Karpas-422 (cell line): ENCODE measurements at places on chromosomes 3 and 15.

- H3K36me3 ChIP-seq: no peaks in the 10 kb centered on the region
- H3K4me3 ChIP-seq: no peak overlapping the region
- no peak overlapping the region for H3K27ac ChIP-seq
- no peaks in the 10 kb centered on the region for H3K27me3 ChIP-seq
- no peak for DNase-seq
These were observed 38.2 kb upstream of the UBE2E1 start for GRCh38 chr3:23767546-23767945.

DNA sequence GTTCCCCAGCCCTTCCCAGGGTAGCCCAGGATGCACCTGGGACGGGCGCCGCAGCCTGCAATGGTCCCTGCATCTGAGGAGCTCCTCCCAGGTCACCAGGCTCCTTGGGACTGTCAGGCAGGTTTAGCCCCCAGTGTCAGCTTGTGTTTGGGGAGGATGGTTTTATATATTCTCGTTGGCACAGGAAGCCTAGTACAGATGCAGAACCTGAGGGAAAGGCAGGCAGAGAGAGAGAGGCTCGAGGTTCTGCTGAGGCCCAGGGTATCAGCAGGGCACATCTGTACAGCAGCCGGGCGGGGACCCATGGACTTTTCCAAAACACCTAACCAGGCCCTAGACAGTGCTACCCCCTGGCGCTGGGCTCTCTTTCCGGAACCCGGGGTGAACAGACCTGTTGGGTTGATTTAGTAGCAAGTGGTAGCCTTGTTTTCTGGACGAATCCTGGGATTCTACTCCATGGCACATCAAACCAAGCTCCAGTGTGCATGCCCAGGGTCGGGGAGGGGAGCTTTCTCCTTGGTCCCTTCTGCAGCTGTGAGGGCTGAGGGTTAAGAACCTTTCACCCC, 8.6 kb downstream of the PAK6 start:
- no peak for DNase-seq
- no peaks in the 10 kb centered on the region for H3K27me3 ChIP-seq
- H3K4me1 ChIP-seq: no peaks in the 10 kb centered on the region

- no peak overlapping the region for H3K4me3 ChIP-seq
- no peaks in the 10 kb centered on the region for H3K27me3 ChIP-seq
- no peak overlapping the region for H3K27ac ChIP-seq
These were observed 894.3 kb downstream of the OTOL1 start for GRCh38 chr3:162390891-162391290.

DNA sequence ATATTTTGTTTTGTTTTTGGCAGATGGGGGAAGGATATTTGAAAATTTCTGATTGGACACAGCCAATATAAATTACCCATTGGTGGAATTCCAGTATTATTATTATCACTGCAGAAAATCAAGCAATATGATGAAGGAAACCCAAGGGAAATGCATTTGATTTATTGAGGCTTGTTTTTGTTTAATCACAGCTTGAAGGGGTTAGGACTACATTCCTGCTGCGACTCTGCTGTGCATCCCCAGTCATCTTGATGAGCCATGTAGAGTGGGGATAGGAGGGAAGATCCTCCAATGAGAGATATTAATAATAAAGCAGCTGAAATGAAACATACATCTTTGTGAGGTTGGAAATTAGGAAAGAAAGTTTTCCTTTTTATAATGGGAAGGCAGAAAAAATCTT, 208.6 kb downstream of the GAP43 start:
- H3K36me3 ChIP-seq: no peaks in the 10 kb centered on the region
- H3K27ac ChIP-seq: no peak overlapping the region

DNA sequence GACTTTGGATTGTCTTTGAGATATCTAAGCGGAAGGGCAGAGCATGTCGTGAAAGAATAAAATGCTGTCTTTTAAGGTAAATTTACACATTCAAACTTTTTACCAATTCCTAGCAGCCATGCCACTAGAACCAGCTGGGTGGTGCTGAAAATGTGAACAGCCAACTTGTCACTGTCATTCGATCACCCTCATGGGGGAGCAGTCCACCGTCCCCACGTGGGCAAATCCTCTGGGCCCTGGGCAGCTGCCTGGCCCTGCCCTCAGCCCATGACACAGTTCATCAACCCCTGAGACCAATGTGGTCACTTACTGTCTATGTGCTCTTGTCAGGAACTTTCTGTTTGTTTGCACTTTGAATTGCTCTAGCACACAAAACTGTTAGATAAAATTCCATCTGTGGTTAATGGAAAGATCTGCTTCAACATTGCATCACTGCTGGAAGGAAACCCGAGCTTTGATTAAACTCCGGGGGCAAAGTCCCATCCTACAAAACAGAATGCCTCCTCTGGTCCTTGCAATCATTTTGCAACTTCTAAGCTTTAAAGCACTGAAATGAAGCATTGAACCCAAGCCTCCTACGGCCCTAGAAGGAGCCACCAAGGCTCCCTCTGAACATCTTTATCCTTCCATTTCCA, 50.1 kb downstream of the PCSK6 start:
- no peak overlapping the region for H3K27ac ChIP-seq
- no peak overlapping the region for H3K4me3 ChIP-seq
- no peak for DNase-seq
- H3K4me1 ChIP-seq: no peaks in the 10 kb centered on the region
- no peaks in the 10 kb centered on the region for H3K27me3 ChIP-seq

- DNase-seq: peak; percentile 82
- no peaks in the 10 kb centered on the region for H3K27me3 ChIP-seq
- no peaks in the 10 kb centered on the region for H3K36me3 ChIP-seq
- no peak overlapping the region for H3K27ac ChIP-seq
- no peak overlapping the region for H3K4me3 ChIP-seq
- H3K4me1 ChIP-seq: no peaks in the 10 kb centered on the region
These were observed 170.0 kb upstream of the NDN start for GRCh38 chr15:23857028-23857641.

GRCh38 chr3:78588906-78589621, 1178.7 kb downstream of the ROBO1 start:
- no peak for DNase-seq
- no peaks in the 10 kb centered on the region for H3K27me3 ChIP-seq
- no peak overlapping the region for H3K4me3 ChIP-seq
- no peaks in the 10 kb centered on the region for H3K36me3 ChIP-seq
- H3K4me1 ChIP-seq: no peaks in the 10 kb centered on the region

DNA sequence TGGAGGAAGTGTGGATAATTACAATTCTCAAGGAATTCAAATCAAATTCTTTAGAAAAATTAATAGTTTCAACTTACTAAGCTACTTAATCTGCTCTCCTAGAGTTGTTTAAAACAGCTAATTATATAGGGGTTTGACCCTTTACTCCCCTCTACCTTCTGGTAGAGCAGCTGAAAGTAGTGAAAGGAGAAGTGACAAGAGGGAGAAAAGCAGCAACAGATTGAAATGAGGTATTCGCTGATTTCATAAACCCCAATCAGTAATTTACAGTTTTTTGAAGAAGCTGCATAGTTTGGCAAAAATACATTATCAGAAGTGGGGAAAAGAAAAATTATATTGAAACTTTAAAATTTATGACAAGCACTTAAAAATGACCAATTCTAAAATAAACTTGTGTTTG, 52.8 kb downstream of the ZMAT3 start:
- no peak overlapping the region for H3K27ac ChIP-seq
- H3K4me3 ChIP-seq: no peak overlapping the region
- no peaks in the 10 kb centered on the region for H3K36me3 ChIP-seq
- peaks cover 8% of the 10 kb centered on the region for H3K4me1 ChIP-seq
- no peaks in the 10 kb centered on the region for H3K27me3 ChIP-seq
- DNase-seq: no peak

DNA sequence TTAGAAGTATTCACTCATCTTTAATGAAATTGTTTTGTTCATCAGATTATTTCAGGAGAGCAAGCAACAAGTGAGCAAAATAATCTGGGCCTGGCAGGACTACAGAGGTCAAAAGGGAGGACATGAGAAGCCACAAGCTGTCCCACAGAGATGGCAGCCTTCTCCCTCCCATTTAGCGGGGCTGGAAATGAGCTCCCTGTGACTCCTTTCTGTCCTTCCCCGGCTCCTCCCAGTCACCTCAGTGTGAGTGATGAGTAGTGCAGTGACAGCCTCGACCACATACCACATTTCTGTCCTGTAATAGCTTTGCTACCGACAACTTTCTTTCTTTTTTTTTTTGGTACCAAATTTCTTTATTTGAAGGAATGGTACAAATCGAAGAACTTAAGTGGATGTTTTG, 38.0 kb downstream of the RAB7A start:
- no peak overlapping the region for H3K27ac ChIP-seq
- peaks cover 8% of the 10 kb centered on the region; the same call in 1 of the 2 replicates for H3K36me3 ChIP-seq
- DNase-seq: no peak
- no peaks in the 10 kb centered on the region for H3K27me3 ChIP-seq
- no peak overlapping the region for H3K4me3 ChIP-seq
- no peaks in the 10 kb centered on the region for H3K4me1 ChIP-seq

- no peak overlapping the region for H3K4me3 ChIP-seq
- H3K36me3 ChIP-seq: no peaks in the 10 kb centered on the region
These were observed 5.4 kb upstream of the TOPBP1 start for GRCh38 chr3:133667118-133667517.
